ENCODE measurements at places on chromosomes 2 and 18. TPM values are rescaled to one million over a fixed set of nuclear protein-coding genes. Genes with fewer than 3 reads are reported as not detected.

The CD226 gene
- total RNA-seq, result under 0.01 TPM

The LNPK gene
- total RNA-seq, result 47.5 TPM

The LRPPRC gene
- 40.8 TPM for total RNA-seq

The ACMSD gene
- not detected for total RNA-seq

The SLC4A3 gene
- 5.9 TPM for total RNA-seq

The ALMS1 gene
- 17.7 TPM for total RNA-seq

The NEUROD1 gene
- not detected for total RNA-seq

The RTP5 gene
- total RNA-seq, result not detected

The VAMP8 gene
- 73.0 TPM for total RNA-seq

The MC2R gene
- total RNA-seq, result not detected

The CD28 gene
- total RNA-seq, result not detected

The RAX gene
- not detected for total RNA-seq

The CCDC85A gene
- 2.0 TPM for total RNA-seq

The BCS1L gene
- 13.0 TPM for total RNA-seq

The MAP3K19 gene
- total RNA-seq, result not detected

The ALLC gene
- total RNA-seq, result not detected

The NYAP2 gene
- total RNA-seq, result not detected

The ZNF385B gene
- 2.6 TPM for total RNA-seq

Measured in placental epithelial cell (primary cell).